ENCODE measurements at places on chromosomes 4 and X. TPM values are rescaled to one million over a fixed set of nuclear protein-coding genes. Genes with fewer than 3 reads are reported as not detected.

Gene ADRA2C
- 1.1 TPM for total RNA-seq

Gene SPANXA2
- not detected for total RNA-seq

DNA sequence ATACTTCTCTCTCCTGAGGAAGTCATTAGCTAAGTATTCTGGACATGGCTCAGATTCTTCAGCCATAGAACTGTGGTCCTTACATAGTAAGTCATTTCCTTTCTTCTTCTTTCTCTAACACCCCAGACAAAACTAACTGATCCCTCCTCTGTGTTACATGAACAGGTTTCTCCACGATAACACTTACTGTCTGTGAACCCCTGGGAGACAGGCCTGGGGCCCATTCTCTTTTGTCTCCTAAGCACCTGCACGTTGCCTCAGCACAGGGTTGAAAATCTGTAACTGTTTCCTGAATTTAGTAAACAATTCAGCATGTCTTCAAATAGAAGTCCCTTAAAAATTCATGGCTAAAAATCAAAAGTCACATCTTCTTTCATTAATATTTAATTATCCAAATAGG, 24.7 kb downstream of the APBB2 start:
- DNase-seq: no peak

DNA sequence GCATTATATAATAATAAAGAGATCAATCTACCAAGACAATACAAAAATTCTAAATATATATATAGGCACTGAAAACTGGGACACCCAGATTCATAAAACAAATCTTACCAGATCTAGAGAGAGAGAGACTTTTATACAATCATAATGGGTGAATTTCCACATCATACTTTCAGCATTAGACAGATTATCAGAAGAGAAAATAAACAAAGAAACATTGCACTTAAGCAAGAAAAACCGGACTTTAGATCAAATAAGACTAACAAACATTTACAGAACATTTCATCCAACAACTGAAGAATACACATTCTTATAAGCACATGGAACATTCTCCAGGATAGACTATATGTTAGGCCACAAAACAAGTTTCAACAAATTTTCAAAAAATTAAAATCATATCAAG, 245.1 kb downstream of the INPP4B start:
- no peak for DNase-seq

Gene PCDH18
- 27.1 TPM for total RNA-seq

Gene IL2RG
- total RNA-seq: 51.9 TPM

DNA sequence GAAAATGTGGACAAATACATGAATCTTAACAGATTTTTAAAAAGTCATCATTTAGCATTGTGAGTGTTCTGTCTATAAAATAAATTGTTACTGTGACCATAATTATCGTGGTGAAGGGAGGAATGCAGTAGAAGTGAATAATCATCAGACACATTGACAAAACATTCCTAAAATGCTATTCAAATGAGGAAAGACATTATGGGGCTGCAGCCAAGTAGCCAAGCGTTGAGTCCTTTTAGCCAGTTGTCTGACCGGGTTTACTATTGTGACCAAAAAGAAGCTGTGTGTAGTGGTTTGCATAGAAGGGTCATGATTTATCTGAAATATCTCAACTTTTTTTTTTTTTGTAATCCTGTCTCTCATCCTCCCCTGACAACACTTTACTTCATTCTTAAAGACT, 19.5 kb downstream of the WWC2 start:
- DNase-seq: no peak

GRCh38 chr4:206054-206453, 81.8 kb downstream of the ZNF718 start:
- no peak for DNase-seq

Data from transverse colon (tissue), 4 donors.